ENCODE measurements at places on chromosomes 13 and 19.

GRCh38 chr13:50981686-50982085 lies 72.1 kb downstream of the RNASEH2B start:
- DNase-seq: no peak

DNA sequence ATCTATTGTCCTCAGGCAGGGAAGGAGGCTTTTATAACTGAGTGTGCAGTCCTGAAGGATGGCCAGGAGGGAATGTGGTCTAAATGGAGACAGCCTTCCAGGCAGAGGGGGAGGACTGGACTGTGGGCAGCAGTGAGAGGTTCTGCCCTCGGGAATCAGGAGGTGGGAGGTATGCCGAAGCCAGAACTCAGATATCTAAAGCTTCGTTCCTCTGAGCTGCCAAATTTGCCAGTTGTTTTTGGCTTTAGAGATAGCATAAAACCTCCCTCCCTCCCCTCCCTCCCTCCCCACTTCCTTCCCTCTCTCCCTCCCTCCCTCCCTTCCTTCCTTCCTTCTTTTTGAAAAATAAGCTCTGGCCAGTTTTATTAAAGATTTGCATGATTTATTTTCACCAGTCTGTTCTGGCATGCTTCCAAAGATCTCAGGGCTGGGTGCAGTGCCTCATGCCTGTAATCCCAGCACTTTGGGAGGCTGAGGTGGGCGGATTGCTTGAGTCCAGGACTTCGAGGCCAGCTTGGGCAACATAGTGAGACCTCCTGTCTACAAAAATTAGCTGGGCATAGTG lies 2.4 kb downstream of the MEDAG start:
- no peak for DNase-seq

DNA sequence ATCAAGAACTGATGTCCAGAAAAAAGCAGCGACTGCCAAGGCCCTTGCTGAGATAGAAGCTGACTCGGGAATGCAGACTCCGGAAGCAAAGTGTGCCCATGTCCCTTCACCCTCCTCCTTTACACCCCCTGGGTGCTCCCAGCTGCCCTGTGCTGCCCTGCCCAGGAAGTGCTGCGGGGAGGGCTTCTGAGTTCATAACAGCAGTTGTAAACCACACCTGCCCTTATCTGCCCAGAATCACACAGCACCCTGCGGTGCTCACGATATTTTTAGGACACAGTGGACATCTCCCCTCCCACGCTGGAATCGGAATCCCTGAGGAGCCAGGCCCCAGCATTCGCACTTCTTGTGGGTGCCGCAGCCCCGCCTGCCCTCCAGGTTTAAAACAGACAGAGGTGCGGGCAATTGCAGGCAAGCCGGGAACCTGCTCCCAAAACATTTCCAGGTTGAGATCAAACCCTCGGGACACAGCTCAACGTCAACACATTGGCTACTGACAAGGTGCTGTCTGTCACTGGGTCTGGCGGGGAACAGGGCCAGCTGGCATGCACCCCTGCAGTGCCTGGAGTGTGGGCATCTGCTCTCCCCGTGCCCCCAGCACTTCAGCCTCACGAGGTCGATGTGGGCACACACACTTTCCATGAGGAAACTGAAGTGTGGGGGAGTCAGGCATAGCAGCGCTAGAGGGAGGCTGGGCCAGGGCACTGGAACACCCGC lies 36.8 kb downstream of the RAB20 start:
- DNase-seq: no peak

- DNase-seq: no peak
These were observed 39.4 kb downstream of the VAV1 start for GRCh38 chr19:6811906-6812305.

GRCh38 chr19:1853295-1854038 lies 5.2 kb upstream of the REXO1 start:
- peak; percentile 47 for DNase-seq

GRCh38 chr19:39032063-39032918 lies at the start of gene FBXO27:
Gene FBXO27, minus strand, starts transcription at chr19:39032549. Its CDS starts 322 bp downstream, at chr19:39032227.
- DNase-seq: no peak

- DNase-seq: no peak
These were observed 6.4 kb downstream of the POU4F1 start for GRCh38 chr13:78596736-78597601.

GRCh38 chr19:4977299-4978174 lies 8.6 kb downstream of the KDM4B start:
- DNase-seq: no peak

DNA sequence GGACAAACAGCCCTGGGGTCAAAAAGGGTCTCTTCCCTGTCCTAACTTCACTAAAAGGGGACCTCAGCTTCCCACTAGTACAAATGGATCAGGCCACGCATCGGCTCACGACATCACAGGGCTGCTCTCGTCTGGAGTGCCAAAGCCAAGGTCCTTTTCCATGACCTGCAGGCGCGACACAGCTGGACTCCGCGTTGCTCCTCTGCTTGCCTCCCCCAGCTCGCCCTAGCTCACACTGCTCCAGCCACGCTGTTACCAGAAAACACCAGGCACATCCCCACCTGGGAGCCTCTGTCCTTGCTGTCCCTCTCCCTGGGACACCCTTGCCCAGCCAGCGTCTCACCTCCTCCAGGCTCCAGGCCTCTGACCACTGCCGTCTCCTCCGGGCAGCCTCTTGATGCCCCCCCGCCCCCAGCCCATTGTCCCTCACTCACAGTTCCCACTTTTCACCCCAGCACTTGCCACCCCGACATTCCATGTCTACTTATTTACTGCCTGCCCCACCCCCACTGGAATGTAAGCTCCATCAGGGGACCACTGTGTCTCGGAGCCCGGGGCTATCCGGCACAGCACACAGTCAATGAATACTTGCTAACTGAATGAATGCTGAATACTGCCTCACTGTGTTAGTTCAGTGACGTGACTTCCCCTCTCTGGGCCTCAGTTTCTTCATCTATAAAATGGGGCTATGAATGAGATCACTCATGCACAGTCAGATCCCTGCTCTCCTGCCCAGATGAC lies 20.7 kb downstream of the AKT2 start:
- no peak for DNase-seq

DNA sequence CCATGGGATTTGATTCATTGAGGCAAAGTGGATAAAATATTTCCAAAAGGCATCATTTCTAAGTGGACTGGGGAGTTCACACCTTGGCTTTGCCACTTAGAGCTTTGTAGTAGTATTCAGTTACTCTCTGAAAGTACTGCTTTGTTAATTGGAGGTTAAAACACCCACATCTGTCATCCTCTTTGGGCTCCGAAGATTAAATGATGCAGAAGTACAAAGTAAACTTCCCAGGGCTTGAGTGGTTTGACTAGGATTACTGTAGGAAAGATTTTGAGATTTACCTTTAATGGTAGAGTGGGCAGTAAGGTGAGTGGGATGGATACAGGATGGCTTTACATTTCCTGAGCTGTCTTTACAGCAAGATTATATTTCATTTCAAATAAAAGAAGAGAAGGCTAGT lies 42.4 kb downstream of the WASF3 start:
- no peak for DNase-seq

- DNase-seq: no peak
These were observed 13.2 kb downstream of the MICOS13 start for GRCh38 chr19:5666921-5667610.

DNA sequence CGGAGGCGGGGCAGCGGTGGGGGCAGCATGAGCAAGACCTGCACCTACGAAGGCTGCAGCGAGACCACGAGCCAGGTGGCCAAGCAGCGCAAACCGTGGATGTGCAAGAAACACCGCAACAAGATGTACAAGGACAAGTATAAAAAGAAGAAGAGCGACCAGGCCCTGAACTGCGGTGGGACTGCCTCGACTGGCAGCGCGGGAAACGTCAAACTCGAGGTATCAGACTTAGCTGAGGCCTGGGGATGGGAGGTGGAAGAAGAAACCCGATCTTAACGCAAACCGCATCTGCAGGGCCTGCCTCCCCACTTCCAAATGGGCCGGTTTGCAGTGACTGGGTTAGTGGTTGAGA lies 693 bp downstream of the RFXAP start:
- no peak for DNase-seq

DNA sequence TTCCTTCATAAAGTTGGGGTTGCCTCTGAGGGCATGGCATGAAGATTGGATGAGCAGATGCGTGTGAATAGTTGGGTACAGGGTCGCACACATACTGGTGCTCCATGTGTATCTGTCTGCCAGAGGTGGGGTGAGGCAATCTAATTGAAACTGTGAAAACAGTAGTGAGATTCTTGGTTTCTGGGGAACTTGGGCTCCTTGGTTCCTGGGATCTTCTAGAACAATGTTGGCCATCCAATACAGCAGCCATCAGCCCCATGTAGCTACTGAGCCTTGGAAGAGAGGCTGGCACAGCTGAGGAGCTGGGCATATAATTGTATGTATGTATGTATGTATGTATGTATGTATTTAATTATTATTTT lies 616 bp downstream of the FCHO1 start:
- DNase-seq: no peak

GRCh38 chr19:34150558-34150957 lies 21.7 kb upstream of the LSM14A start:
- DNase-seq: no peak

DNA sequence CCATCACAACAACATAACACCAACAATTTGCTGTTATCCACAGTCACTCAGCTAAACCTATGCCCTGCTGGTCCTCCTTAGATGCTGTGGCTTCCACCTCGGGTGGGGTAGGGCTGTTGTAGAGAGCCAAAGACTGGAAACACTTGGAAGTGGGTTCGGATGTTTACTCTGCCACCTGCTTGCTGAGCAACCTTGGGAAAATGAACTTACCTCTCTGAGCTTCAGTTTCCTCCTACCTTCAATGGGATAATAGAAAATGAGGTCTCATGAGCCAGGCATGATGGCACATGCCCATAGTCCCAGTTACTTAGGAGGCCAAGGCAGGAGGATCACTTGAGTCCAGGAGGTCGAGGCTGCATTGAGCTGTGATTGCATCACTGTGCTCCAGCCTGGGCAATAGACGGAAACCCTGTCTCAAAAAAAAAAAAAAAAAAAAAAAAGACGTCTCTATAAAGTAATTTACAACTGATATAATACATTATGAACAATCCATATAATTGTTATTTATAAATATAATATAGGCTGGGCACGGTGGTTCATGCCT lies 3.3 kb upstream of the SYCN start:
- no peak for DNase-seq

DNA sequence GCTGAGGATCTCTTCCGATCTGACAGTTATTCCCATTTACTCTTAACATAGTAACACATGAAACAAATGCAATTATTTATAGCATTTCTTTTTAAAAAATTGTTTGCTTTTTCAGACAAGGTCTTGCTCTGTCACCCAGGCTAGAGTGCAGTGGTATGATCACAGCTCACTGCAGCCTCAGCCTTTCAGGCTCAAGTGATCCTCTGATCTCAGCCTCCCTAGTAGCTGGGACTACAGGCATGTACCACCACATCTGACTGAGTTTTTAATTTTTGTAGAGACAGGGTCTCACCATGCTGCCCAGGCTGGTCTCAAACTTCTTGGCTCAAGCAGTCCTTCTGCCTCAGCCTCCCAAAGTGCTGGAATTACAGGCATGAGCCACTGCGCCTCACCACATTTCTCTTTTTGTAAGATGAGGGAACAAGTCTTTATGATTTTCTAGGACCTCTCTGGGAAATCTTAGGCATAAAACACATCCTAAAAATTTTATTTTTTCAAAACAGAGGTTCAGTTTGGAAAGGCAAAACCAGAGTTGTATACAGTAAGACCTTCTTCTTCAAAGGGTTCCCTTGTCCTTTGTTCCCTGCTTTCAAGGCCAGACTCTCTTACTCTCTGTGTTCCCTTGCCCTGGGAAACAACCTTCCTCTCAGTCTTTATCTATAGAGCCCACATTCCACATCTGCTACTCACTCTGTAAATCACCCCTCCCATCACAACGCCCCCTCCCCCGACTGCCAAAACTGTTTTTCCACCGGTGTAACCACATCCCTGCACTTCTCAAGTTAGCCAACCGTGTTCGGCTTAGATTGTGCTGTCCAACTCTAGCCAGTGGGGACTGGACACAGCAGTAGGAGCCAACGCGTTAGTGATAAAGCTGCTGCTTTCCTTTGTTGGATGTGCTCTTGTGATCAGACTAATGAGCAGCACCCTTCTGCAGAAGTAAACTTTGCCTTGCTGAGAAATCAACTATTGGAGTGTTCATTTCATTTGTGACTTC lies 56.2 kb downstream of the DHRS12 start:
- no peak for DNase-seq

- DNase-seq: no peak
These were observed 206.8 kb downstream of the UQCRFS1 start for GRCh38 chr19:29006057-29006735.

GRCh38 chr19:32397671-32398101 lies 7.9 kb upstream of the DPY19L3 start:
- no peak for DNase-seq

DNA sequence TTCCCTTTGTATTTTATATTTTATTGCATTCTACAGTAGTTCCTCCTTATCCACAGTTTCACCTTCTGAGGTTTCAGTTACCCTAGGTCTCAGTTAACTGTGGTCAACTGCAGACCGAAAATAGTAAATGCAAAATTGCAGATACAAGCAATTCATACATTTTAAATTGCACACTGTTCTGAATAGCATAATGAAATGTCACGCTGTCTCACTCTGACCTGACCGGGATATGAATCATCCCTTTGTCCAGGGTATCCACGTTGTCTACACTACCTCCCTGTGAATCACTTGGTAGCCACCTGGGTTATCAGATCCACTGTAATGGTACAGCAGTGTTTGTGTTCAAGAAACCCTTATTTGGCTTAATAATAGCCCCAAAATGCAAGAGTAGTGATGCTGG lies 325.0 kb downstream of the DNAJC15 start:
- DNase-seq: no peak

DNA sequence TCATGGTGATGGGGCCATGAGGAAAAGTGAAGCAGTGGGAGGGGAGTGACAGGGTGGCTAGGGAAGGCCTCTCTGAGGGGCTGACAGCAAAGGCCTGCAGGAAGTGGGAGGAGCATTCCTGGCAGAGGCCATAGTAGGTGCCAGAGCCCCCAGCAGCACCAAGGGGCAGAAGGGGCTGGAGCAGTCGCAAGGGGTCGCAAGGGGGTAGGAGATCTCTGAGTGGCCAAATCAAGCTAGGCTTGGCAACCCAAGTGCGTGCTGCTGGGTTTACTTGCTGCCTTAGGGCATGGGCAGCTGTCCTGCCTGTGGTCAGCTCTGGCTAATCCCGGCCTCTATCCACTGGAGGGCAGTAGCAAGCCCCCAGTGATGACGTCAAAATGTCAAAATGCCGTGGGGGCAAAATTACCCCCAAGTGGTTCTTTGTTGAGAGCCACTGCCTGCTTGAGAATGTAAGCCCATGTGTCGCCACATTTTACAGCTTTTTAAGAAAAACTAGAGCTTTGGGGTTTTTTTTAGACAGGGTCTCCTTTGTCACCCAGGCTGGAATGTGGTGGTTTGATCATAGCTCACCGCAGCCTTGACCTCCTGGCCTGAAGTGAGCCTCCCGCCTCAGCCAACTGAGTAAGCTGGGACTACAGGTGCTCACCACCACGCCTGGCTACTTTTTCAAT lies 11.8 kb downstream of the CCDC97 start:
- DNase-seq: no peak

Data from stimulated activated CD8-positive, alpha-beta memory T cell treated with anti-CD3 and anti-CD28 coated beads, Interleukin-2, amount 100 ng/mL, for 1 hour (primary cell).